ENCODE measurements at places on chromosomes 5 and 9.

DNA sequence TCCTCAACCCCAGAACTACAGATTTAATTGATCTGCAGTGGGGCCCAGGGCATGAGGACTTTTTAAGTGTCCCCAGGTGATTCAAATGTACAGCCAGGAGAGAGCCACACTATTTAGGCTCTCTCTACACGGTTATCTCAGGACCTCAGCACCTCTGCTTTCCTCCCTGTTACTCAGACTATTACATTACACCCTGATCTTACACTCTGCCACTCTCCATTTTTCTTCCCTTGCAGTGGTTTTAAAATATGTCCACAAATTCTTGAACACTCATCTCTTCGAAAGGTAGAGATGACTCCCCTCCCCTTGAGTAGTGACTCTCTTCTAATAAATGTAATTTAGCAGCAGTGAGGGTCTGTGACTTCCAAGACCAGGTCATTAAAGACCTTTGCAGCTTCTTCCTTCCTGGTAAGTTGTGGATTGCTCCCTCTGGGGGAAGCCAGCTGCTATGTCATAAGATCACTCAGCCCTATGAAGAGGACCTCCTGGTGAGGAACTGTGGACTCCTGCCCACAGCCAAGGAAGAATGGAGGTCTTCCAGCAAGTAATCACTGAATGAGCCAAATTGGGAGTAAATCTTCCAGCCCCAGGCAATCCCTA lies 87.5 kb upstream of the SSBP2 start:
- no peak for DNase-seq

GRCh38 chr5:123414974-123415373 lies 8.2 kb downstream of the CEP120 start:
- DNase-seq, result no peak

DNA sequence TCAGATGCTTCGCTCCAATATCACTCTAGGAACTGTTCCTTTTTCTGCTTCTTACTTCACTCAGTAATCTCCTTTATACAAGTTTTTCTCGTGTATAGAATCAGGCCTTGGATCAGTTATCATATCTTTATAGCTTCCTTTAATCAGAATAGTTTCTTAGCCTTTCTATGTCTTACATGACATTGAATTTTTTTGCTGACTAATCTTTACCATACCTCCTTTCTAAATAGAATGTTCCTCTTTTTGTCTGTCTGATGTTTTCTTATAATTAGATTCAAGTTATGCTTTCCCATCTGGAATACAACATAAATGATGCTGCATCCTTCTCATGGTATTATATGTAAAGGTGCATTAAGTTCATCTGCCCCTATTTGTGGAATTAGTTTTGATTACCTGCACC lies 40.2 kb upstream of the TYRP1 start:
- no peak for DNase-seq

- DNase-seq, result no peak
Measured at GRCh38 chr9:78280982-78281668, 15.8 kb upstream of the PSAT1 start.

- no peak for DNase-seq
Measured at GRCh38 chr9:19992556-19992955, 203.7 kb upstream of the SLC24A2 start.

- no peak for DNase-seq
Measured at GRCh38 chr5:17891881-17892280, 257.6 kb downstream of the TAF11L14 start.

GRCh38 chr9:116686693-116687073 lies 422 bp upstream of the TRIM32 start:
- DNase-seq, result no peak

- DNase-seq, result no peak
Measured at GRCh38 chr5:32991421-32991815, 280.3 kb downstream of the NPR3 start.

DNA sequence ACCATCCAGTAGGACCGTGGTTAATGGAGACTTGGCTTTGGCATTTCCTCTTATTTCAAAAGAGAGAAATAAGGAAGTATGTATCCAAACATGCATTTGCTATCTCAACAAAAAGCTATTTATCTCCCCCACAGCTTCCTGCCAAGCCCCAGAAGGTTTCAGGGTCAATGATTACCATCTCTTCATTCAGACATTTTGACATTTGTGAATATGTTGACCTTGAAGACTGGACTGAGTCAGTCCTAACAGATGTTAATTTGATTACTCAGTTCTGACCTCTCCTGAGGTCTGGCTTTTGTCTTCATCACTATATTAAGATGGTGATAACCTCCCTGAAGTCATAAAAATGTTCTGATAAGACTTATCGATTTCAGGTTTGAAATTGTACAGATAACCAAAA lies 479.4 kb downstream of the AGTPBP1 start:
- DNase-seq, result no peak

DNA sequence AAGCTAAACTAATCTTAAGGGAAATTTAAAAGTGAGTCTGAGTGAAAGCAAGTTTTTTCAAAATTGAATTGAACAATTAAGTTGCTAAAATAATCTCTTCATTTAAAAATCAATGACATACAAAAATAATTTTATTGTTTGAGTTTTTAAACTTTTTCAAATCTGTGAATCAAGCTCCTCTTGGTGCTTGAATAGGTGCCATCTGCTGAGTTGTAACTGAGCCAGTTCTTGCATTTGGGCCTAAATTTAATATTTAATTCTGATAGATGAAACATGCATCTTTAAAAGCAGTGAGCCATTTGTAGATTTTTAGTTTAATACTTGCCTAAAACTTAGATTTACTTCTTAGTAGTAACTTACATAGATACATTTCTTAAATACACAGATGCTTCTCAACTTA lies 31.8 kb downstream of the SPATA31D1 start:
- no peak for DNase-seq

DNA sequence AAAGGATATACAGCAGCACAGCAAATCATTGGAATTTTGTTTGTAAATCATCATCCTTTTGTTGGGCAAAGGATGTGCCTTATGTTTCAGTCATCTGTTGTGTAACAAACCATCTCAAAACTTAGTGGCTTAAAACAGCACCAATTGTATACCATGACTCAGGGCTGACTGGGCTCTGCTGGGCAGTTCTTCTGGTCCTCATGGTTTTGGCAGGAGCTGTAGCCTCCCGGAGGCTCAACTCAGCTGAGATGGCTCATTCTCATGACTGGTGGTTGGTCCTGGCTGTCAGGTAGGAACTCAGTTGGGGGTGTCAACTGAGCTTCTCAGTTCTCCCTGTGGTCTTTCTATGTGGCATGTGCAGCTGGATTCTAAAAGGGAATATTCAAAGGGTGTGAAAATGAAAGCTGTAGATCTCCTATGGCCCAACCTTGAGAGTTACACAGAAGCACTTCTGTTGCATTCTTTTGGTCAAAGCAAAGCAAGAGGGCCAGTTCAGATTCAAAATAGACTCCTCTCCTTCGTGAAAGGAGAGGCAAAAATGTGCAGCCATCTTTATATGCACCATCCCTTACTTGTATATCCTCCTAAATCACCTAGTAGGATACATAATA lies 39.1 kb upstream of the CPEB4 start:
- DNase-seq, result no peak

DNA sequence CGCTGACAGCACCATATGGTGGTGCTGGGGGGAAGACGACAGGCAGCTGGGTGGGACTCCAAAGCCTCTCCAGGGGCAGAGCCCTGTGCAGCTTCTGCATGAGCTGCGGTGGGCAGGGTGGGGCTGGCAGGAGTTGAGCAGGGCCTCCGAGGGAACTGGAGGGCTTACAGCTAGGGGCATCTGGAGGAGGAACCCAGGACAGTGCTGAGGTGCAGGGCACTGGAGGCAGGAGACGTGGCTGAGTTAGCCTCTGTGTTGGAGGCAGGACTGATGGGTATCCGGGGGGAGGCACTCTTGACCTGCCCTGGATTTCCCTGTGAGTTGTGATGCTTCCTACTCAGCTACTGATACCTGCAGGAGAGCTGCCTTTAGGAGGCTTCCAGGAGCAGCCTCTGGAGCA lies 45.0 kb downstream of the TENT4A start:
- DNase-seq, result no peak

DNA sequence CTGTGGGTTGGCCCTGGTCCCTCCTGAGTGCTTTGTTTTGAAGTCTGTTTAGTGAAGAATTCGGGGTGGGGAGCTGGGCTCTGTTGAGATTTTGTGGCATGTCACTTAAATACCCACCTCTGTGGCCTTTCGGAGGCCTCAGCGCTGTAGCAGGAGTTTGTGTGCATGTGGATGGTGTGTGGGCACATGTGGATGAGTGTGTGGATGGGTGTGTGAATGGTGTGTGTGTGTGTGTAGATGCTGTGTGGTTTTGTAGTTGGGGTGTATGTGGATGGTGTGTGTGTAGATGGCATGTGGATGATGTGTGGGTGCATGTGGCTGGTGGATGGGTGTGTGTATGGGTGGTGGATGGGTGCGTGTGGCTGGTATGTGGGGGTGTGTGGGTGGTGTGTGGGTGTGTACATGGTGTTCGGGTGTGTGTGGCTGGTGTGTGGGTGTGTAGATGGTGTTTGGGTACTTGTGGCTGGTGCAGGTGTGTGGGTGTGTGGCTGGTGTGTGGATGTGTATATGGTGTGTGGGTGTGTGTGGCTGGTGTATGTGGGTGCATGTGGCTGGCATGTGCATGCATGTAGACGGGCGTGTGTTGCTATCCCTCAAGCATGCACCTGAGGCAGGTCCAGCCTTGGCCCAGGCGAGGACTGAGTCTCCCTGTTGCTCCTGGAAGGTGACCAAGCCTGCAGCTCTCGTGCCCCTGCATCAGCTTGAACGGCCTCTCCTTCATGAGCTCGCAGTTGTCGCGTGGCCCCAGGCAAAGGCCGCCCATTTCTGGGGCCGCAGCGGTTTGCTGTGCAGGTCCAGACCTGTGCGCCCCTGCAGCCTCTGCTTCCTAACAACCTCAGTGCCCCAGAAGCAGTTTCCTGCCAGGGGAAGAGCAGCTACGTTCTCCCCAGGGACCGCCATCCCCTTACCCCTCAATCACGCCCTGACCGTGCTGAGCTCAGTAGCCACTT lies 54.0 kb upstream of the FCN2 start:
- no peak for DNase-seq

DNA sequence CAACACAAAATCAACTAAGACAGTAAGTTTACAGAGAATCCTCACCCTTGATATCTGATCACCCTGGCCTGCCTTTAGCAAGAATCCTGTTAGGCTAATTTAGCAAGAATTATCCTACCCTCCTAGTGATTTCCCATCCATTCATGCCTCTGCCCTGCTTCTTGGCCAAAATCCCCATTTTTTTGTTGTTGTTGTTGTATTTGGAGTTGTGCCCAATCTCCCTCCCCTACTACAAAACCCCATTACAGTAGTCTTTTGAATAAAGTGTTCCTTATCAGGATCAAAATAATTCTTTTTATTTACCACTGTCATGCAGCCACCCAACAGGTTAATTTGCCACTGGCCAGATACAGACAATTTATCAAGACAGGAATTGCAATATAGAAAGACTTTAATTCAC lies 58.5 kb upstream of the CLINT1 start:
- DNase-seq, result no peak

Data from NCI-H1417 treated with DMSO at 0.1 percent for 48 hours (cell line).